Gastroesophageal sphincter (tissue), 4 donors: ENCODE measurements at places on chromosomes 12 and 14.
A peak's percentile ranks its signal among the peaks of the same experiment; 100 is the strongest.

DNA sequence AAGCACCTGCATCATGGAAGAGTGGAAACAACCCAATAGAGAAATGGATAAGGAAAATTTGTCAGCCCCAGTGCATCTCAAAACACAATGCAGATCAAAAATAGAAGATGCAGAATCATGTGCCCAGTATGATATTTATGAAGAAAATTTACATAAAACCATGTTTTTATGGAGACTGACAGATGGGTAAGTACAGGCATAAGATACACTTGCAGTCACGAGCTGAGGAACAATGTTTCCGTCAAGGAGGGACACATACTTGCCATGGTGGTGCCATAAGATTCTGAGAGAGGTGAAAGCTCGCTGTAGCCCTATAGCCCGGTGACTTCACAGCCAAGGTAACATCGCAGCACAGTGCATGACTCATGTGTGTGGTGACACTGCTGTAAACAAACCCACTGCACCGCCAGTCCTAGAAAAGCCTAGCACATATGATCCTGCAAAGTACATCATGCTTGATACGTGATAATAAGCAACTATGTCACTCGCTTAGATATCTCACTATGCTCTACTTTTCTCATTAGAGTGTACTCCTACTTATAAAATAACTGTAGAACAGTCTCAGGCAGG is 112.6 kb downstream of the RIMBP2 start:
- H3K27ac ChIP-seq, result no peak overlapping the region
- no peak for ATAC-seq
- no peaks in the 10 kb centered on the region for H3K27me3 ChIP-seq
- no peak overlapping the region for H3K4me3 ChIP-seq

- no peak for ATAC-seq
- H3K27me3 ChIP-seq, result no peaks in the 10 kb centered on the region
- no peaks in the 10 kb centered on the region for H3K36me3 ChIP-seq
- no peak overlapping the region for H3K27ac ChIP-seq
- H3K4me3 ChIP-seq, result no peak overlapping the region
Measured at GRCh38 chr14:37480446-37481290, 114.4 kb downstream of the FOXA1 start.

- no peak for ATAC-seq
- no peak overlapping the region for H3K4me3 ChIP-seq
- H3K27me3 ChIP-seq, result no peaks in the 10 kb centered on the region
- H3K36me3 ChIP-seq, result peaks cover 50% of the 10 kb centered on the region
- no peak overlapping the region for H3K27ac ChIP-seq
- H3K4me1 ChIP-seq, result no peaks in the 10 kb centered on the region
Measured at GRCh38 chr14:92934196-92935085, 11.5 kb downstream of the CHGA start.

GRCh38 chr12:59181196-59181777 is 261.0 kb upstream of the LRIG3 start:
- H3K4me1 ChIP-seq, result no peaks in the 10 kb centered on the region
- H3K27ac ChIP-seq, result no peak overlapping the region
- no peaks in the 10 kb centered on the region for H3K27me3 ChIP-seq
- H3K36me3 ChIP-seq, result no peaks in the 10 kb centered on the region
- ATAC-seq, result no peak

DNA sequence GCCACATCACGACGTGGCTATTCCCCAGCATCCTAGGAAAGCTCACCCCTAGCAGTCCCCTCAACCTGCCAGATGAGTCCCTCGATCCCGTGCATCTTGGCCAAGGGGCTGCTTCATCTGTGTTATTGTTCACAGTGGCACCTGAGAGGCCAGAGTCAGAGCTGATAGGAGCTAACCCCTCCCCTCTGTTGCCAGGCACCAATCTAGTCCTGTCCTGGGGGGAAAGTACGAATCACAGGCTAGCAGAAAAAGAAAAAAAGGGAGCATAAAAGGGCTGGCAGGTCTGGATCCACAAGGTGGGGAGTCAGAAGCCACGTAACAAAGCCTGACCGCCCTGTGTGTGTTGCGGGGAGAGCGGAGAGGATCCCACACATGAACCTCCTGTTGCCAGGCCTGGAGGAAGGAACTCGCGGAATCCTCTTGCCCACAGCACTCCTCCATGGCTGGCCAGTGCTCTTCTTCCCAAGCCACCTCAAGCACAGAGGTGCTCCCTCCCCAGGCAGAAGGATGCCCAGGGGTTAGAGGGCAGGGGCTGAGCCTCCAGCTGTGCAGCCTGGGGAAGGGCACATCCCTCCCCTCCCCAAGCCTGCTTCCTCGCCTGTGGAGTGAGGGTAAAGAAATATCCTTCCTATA is 91.8 kb downstream of the ITPK1 start:
- H3K36me3 ChIP-seq, result no peaks in the 10 kb centered on the region
- H3K27ac ChIP-seq, result peak overlapping the region; percentile 23
- no peaks in the 10 kb centered on the region for H3K27me3 ChIP-seq
- peaks cover 6% of the 10 kb centered on the region for H3K4me1 ChIP-seq

DNA sequence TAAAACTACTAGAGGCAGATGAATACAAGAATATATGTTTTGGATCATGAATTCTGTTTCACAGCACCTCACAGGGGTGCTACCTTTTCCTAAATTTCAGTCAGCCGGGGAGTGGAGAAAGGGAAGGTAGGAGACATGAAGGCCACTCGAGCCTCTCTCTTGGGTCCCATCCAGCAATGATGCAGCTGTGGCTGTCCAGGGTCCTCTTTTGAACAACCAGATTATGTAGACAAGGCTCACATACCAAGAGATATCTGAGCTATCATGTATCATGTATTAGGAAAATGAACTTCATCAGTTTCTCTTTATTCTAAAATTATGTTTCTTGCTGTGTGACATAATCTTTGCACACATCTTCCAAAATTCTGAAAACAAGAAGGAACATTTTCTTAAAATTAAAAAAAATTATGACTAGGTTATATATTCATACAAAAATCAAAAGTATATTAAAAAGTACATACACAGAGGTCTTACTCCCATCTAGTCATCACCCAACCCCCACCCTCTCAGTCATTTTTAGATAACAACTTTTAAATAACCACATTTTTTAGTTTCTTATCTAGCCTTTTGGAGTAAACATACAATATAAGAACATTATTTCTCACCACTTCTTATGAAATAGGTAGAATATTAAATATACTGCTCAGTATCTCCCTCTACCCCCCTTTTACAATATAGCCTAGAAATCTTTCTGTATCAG is 88.7 kb downstream of the ACADS start:
- peaks cover 21% of the 10 kb centered on the region for H3K4me1 ChIP-seq
- H3K27ac ChIP-seq, result no peak overlapping the region
- H3K36me3 ChIP-seq, result peaks cover 12% of the 10 kb centered on the region
- no peaks in the 10 kb centered on the region for H3K27me3 ChIP-seq
- ATAC-seq, result no peak

DNA sequence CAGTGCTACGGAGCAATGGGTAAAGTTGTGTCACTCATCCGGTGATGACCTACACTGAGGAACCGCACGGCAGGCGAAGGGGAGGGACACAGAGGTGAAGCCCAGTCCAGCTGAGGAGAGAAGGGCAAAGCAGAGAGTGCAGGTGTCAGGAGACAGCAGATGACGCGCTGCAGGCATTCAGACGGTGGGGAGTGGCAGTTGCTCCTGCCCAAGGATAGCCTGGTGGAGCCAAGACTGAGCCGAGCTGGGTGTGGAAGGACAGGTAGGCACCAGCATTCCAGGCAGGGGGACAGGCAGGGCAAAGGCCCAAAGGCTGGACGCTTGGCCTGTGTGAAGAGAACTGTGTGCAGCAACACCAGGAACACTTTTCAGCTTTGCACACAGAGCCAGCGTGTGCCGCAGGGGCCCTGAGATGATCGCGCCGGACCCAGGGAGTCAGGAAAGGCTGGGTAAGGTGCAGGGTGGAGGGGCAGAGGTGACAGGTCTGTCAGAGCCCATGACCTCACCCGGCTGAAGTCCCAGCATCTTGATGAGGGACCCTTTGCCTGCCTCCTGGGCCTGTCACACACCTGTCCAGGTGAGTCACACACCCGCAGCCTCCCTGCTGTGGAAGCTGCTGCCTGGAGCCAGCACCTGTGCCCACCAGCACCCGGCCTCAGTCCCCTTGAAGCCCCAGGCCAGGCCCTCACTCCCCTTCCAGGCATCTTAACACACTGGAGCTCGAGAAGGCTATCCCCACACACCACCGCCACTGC is 48.4 kb downstream of the TSPAN11 start:
- no peak for ATAC-seq
- no peaks in the 10 kb centered on the region for H3K4me1 ChIP-seq
- no peak overlapping the region for H3K4me3 ChIP-seq
- H3K27ac ChIP-seq, result no peak overlapping the region
- no peaks in the 10 kb centered on the region for H3K36me3 ChIP-seq
- peaks cover 39% of the 10 kb centered on the region for H3K27me3 ChIP-seq

DNA sequence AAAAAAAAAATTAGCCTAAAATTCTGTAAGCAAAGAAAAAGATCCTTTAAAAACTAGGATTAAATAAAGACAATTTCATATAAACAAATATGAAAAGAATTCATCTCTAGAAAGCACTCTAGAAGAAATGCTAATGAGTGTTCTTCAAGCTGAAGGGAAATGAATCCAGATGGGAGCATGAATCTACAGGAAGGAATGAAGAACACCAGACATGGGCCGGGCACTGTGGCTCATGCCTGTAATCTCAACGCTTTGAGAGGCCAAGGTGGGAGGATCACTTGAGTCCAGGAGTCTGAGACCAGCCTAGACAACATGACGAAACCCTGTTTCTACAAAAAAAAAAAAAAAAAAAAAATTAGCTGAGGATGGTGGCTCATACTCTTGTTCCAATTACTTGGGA is 297.2 kb downstream of the FBXL14 start:
- no peak overlapping the region for H3K4me3 ChIP-seq
- H3K27me3 ChIP-seq, result no peaks in the 10 kb centered on the region
- no peak overlapping the region for H3K27ac ChIP-seq
- H3K36me3 ChIP-seq, result no peaks in the 10 kb centered on the region
- no peaks in the 10 kb centered on the region for H3K4me1 ChIP-seq

DNA sequence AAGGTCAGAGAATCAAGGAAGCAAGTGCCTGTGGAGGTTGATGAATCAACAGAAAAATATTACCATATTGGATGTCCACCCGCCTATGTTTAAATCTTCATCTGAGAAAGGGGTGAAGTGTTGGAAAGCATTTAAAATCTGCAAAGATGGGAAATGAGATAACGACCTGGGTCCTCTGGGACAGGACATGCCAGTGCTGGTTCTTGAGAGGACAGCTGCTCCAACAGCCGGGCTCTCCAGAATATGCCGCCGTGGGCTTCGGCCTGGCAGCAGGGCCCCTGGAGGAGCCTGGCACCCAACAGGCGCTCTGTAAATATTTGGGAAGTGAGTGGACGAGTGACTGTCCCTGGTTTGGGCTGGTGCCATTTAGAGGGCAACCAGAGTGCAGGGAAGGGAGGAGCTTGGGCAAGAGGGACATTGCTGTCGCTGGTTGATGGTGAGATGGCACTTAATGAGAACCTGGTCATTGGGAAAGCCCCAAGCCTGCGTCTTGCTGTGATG is 129.9 kb downstream of the KCNA5 start:
- H3K4me3 ChIP-seq, result no peak overlapping the region
- no peaks in the 10 kb centered on the region for H3K4me1 ChIP-seq
- H3K27ac ChIP-seq, result no peak overlapping the region
- no peaks in the 10 kb centered on the region for H3K36me3 ChIP-seq

DNA sequence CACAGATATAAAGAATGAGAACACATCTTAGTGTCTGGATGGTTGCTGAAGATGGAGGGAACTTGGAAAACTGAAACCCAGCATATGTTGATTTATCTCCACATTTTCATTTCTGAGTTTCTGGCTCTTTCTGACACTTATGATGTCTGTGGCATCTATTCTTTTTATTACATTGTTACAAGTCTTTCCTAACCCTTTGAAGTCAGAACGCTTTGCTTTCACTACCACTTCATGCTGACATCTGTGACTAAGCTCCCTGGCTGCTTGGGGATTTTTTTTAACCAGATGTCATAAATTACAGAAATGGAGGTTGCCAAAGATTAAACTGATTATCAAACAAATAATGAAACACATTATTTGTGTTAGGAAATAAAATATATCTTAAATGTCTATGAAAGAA is 188.7 kb downstream of the KITLG start:
- H3K4me3 ChIP-seq, result no peak overlapping the region
- no peaks in the 10 kb centered on the region for H3K27me3 ChIP-seq
- ATAC-seq, result no peak
- no peaks in the 10 kb centered on the region for H3K36me3 ChIP-seq
- H3K27ac ChIP-seq, result no peak overlapping the region

DNA sequence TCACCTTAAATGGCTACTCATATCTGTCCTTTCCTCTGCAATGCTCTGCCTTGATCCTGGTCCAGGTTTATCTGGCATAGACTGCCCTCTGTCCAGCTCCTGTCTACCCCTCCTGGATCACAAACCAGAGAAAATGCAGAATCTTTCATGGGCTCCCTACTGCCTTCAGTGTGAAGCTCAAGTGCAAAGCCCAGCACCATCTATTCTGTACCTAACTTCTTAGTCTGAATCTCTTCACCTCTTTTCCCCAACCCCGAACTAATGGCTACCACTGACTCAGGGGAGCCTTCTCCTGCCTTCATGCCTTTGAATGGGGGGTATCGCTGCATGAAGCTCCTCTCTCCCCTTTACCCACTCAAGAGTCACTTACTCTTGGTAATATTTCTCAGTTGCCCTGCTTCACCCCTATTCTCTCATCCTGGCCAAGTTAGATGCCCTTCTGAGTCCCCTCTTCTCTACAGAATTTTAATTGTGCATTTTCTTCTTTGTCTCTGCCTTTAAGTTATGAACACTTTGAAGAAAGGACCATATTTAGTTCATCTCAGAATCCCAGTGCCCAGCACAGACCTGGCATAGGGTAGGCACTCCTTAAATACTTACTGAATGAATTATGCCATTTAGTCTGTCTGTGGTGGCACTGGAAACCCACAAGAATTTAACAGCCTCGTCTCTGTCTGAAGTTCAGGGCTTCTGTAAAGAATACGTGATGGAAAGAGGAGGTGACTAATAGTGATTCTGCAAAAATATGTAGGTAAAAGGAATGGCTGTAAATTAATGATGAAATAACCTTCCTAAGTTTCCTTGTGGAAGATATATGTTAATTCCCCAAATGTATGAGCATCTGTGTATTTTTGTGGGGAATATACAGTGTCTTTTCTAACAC is 191.3 kb upstream of the AMIGO2 start:
- no peaks in the 10 kb centered on the region for H3K4me1 ChIP-seq
- no peak overlapping the region for H3K4me3 ChIP-seq
- ATAC-seq, result no peak
- H3K27ac ChIP-seq, result no peak overlapping the region
- H3K27me3 ChIP-seq, result no peaks in the 10 kb centered on the region

GRCh38 chr12:102824218-102824835 is 92.7 kb downstream of the PAH start:
- no peak overlapping the region for H3K27ac ChIP-seq
- peaks cover 47% of the 10 kb centered on the region for H3K27me3 ChIP-seq
- no peak for ATAC-seq
- no peaks in the 10 kb centered on the region for H3K36me3 ChIP-seq
- no peak overlapping the region for H3K4me3 ChIP-seq
- H3K4me1 ChIP-seq, result no peaks in the 10 kb centered on the region

- H3K4me1 ChIP-seq, result no peaks in the 10 kb centered on the region
- H3K27ac ChIP-seq, result no peak overlapping the region
- no peak for ATAC-seq
- H3K4me3 ChIP-seq, result no peak overlapping the region
Measured at GRCh38 chr12:127912035-127912665, 354.8 kb upstream of the TMEM132C start.
